Activated CD8-positive, alpha-beta T cell treated with anti-CD3 and anti-CD28 coated beads, Interleukin-2, amount 10 ng/mL, durations not matched to agents 7 days and 5 days (primary cell): ENCODE measurements at places on chromosomes 1 and 21.

DNA sequence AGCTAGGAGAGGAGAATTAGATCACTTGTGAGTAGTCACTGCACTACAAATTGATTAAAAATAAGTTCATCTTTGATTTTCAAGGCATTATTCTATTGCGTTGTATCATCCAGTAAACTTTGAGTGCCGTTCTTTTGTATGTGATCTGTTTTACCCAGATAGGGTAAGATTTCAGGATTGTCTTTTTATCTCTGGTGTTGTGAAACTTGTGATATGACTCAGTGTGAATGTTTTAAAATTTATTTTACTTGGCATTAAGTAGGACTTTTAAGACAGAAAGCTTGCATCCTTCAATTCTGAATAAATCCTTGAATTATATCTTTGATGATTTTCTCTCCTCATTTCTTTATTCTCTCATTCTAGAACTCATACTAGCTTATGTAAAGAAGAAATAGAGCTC, 93.3 kb upstream of the ADAMTS5 start:
- no peak for DNase-seq

DNA sequence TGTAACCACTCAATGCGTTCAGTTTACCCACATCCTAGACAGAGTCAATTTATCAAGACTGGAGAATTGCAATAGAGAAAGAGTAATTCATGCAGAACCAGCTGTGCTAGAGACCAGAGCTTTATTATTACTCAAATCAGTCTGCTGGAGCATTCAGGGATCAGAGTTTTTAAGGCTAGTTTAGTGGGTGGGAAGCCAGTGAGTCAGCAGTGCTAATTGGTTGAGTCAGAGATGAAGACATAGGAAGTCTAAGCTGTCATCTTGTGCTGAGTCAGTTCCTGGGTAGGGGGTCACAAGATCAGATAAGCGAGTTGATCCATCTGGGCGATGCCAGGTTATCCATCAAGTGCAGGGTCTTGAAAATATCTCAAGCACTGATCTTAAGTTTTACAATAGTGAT, 499.6 kb downstream of the MRPL39 start:
- no peak for DNase-seq

GRCh38 chr1:43731867-43732531, 24.7 kb downstream of the ST3GAL3 start:
- no peak for DNase-seq

DNA sequence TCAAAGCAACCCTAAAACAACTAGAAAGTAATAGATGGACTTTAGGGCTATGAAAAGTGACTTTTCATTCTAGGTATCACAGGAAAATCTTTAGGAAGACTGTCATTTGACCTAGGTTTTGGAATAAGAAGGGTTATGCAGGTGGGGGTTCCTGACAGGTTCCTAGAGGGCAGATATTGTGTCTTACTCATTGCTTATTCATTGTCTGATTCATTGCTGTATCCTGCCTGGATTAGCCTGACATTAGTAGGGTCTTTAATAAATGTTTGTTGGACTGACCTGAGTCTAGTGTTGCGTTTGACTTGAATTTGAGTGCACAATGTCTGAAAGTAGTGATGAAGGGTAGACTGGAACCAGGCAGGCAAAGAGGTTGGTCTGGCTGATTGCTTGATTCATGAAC, 6.0 kb downstream of the FNBP1L start:
- no peak for DNase-seq

GRCh38 chr1:44554706-44555105, 119.6 kb downstream of the TMEM53 start:
- DNase-seq = no peak

DNA sequence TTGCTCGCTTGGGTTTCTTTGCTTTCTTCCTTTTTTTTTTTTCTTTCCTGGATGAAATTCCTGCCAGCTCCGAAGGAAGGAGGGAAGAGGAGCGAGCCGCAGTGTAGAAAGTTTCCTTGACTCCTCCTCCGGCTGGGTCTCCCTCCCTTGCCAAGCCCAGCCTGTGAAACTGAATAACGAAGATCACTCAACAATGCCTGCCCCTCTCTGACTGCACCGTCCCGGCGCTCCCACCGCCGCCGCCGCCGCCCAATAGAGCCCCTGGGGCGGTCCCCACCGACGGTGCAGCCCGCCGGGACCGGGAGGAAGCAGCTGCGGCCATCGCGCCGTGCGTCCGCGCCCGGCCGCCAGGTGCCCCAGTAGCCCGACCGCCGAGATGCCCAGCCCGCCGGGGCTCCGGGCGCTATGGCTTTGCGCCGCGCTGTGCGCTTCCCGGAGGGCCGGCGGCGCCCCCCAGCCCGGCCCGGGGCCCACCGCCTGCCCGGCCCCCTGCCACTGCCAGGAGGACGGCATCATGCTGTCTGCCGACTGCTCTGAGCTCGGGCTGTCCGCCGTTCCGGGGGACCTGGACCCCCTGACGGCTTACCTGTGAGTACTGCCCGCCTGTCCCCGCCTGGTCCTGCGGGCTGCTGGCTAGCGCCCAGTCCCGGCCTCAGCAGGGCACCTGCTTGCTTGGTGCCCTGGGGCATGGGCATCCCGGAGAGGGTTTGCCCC, at the start of gene LGR6:
Gene LGR6 (plus strand): TSS at position 186 of the 714 bp plus-strand sequence. CDS start 191 bp downstream, at position 377.
- no peak for DNase-seq

DNA sequence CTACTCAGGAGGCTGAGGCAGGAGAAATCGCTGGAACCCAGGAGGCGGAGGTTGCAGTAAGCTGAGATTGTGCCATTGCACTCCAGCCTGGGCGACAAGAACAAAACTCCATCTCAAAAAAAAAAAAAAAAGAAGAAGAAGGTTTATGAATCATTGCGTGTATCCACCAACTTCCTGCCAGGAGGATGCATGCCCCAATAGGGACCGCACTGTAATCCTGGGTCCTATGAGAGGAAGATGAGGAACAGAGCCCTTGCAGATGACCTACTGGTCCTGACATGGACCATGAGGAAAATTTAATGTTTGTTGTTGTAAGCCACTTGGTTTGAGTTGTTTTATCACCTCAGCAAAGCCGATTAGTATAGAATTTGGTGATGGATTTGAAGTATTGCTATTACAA, 56.7 kb downstream of the PTGS2 start:
- DNase-seq = no peak
